ENCODE measurements at places on chromosomes 7 and 10. TPM values are rescaled to one million over a fixed set of nuclear protein-coding genes. Genes with fewer than 3 reads are reported as not detected.

The TLX1 gene
- not detected for polyA plus RNA-seq

The FASTK gene
- 47.4 TPM for polyA plus RNA-seq

GRCh38 chr10:75405598-75406461 lies 4.3 kb upstream of the ZNF503 start:
- DNase-seq: peak; percentile 29

GRCh38 chr7:111771638-111772037 lies 209.3 kb upstream of the IMMP2L start:
- DNase-seq: no peak

The PRR15 gene
- 0.19 TPM for polyA plus RNA-seq

DNA sequence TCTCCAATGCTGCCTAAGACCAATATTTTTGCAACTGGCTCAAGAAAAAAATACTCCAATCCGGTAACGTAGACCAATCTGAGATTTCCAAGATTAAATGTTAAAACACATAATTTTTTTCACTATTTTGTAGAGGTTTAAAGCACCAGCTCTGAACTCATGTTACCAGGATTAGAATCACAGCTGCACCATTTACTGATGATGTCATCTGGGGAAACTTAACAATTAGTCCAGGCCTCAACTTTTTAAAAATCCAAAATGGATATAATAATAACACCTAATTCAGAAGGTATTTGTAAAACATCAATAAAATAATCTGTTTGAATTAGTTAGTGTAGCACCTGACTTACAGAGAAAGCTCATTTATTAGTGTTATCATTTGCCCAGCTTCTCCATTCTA lies 14.4 kb downstream of the PON1 start:
- DNase-seq: no peak

The CACNB2 gene
- 2.9 TPM for polyA plus RNA-seq

DNA sequence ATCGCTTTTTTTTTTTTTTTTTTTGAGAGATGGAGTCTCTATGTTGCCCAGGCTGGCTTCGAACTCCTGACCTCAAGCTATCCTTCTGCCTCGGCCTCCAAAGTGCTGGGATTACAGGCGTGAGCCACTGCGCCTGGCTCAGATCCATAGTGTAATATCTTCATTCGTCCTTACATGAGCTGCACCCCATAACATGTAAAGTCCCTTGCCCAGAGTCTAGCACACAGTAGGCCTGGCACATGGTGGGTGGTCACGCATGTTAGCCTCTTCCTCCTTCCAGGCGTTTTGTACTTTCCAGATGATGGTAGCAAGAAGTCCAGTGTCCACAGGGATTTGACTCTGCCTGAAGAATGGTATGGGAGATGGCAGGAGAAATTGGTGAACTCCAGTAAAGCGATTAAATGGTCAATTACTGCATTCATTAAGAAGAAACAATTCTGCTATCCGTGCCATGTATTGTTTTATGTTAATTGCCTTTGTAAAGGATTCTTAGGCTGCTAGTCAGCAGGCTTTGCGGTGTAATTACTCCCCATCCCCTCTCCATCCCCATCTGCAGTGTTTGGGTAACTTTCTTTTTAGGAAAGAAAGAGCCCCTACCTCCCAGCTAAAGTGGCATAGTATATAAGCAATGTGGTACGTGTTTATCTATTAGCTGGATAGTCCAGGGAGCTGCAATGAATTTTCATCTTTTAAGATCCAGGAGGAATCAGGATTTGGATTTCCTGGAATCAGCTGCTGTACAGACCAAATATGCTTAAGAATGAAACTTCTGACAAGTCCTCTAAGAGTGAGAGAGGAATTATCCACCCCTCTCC lies 1.2 kb downstream of the TPST1 start:
- DNase-seq: peak; percentile 9

- no peak for DNase-seq
Measured at GRCh38 chr10:30594077-30594476, 35.5 kb downstream of the LYZL2 start.

GRCh38 chr7:27173956-27174873 lies at the start of gene HOXA10:
HOXA10 (minus strand) TSS chr7:27174320; CDS start chr7:27174306, 14 bp downstream.
- no peak for DNase-seq

The VWDE gene
- polyA plus RNA-seq: 0.93 TPM

DNA sequence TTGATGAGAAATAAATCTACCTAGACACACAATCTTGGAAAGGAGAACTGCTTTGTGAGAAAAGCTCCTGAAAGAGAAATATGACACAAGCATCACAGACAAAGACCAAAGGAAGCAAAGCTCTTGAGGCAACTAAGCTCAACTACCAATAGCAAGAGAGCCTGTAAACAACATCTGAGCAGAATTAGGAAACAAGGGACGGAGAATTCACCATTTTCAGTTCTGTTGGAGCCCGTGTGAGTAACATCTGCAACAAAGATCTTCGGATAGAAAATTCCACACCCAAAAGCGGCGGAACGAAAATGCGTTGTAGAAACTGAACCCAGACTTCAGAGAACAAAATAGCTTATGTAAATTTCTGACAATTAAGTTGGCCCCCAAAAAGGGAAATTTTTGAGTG lies 909.9 kb upstream of the MBL2 start:
- no peak for DNase-seq

The MYO3A gene
- polyA plus RNA-seq: 29.6 TPM

DNA sequence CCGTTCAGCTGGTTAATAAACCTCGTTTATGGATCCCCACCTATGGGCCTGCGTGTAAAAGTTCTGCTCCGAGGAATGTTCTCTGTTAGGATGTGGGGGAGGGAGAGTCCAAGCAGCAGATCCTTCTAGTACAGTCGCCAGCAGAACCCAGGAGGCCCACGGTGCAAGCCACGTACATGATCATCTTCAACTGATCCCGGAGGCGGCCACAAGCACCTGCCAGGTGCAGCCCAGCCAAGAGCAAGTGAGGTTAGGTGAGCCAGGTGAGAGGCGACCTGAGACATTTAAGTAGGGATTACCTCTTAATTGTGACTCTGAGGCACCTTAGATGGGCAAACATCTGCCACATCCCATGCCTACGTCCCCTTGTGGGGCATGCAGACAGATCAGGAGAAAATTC lies 18.0 kb upstream of the FGFR2 start:
- DNase-seq: no peak

DNA sequence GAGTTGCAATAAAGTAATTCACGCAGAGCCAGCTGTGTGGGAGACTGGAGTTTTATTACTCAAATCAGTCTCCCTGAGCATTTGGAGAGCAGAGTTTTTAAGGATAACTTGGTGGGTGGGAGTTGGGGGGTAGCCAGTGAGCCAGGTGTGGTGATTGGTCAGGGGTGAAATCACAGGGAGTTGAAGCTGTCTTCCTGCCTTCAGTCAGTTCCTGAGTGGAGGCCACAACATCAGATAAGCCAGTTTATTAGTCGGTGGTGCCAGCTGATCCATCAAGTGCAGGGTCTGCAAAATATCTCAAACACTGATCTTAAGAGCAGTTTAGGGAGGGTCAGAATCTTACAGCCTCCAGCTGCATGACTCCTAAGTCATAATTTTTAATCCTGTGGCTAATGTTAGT lies 3.3 kb upstream of the CYP51A1 start:
- no peak for DNase-seq

The OR2A42 gene
- not detected for polyA plus RNA-seq

DNA sequence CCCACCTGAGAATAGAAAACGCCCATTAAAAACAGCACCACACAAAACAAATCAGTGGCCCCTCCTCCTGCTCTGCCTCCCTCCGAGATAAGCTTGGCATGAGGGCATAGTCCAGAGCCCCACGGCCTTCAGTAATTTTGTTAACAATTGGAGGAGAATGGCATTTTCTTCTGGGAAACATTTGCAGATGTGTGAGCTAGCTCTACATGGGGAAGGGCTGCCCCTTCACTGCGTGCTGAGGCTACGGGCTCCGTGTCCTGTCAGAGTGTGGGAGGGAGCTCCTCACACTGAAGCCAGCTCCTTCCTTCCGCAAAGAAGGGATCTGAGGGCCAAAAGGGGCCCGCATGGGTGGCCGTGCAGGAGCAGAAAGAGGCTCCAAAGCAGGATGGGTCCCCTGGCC lies 15.2 kb downstream of the GRK5 start:
- no peak for DNase-seq

GRCh38 chr7:98866765-98867164 lies 3.0 kb downstream of the TMEM130 start:
- DNase-seq: no peak

GRCh38 chr7:101156866-101157589 lies 2.8 kb downstream of the AP1S1 start:
- no peak for DNase-seq

DNA sequence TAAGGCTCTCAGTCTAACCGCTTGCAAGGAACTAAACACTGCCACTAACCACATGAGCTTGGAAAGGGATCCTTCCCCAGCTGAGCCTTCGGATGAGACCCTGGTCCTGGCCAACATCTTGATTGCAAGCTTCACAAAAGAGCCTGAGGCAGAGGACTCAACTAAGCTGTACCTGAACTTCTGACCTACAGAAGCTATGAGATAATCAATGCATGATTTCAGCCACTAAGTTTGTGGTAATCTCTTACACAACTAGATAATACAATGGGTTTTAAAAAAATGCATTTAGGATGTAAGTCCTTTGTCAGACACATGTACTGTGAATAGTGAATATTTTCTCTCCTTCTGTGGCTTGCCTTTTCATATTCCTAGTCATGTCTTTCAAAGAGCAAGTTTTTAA lies 125.6 kb upstream of the RHEB start:
- DNase-seq: no peak

GRCh38 chr7:74289659-74290552 lies 699 bp downstream of the CLIP2 start:
- peak; percentile 44 for DNase-seq

The EBF3 gene
- polyA plus RNA-seq: 22.3 TPM

DNA sequence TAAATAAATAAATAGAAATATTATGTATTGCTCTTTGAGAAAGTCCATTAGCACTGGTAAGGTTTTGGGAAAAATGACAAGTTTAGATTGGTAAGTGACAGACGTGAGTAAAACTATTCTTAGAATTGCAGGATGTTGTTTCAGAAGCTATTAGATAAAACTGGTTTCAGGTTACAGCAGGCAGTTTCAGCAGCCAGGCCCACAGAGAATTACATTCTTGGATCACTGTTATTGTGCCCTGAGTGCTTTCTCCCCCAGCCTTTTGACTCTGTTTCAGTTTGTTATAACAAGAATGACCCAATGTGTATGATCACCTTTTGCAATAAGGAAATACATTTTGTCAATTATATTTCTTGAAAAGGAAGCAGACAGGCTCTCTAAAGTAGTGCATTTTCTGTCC lies 86.5 kb downstream of the DKK1 start:
- no peak for DNase-seq

The SEMA3E gene
- polyA plus RNA-seq: 0.31 TPM

The C10orf90 gene
- polyA plus RNA-seq: 9.6 TPM

DNA sequence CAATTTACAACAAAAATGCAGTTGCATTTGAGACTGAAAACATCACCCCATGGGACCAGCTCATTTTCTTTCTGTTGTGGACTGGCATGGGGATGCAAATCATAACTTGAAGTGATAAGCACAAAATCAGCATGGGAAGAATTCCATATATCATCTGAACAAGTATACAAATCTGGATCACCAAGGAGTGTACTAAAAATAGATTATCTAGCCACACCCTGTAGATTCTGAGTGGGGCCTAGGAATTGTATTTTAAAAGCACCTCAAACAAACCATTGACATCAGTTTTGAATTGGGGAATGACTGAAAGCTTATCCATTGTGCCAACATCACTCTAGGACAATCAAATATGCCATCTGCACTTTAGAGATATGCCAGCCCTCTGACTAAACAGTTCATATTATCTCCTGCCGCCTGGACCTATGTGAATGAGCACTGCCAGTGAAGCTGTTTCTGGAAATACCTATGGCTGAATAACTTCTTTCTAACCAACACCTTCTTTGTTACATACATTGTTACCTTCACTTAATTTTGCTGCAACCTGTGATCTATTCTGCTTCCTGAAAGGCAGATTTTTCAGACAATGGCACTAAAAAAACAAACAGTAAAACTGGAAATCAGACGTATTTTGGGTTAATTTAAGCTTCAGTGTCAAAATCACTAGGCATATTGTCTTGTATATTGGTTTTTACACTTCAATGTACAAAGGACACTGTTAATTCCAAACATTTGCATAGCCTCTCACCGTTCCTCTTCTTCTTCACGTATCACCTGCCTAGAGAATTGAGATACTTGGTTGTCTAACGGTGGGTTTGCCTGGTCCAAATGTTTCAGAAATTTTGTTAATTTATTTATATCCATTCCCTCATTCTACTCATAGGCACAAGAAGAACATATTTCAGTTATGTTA lies 42.4 kb upstream of the HGF start:
- no peak for DNase-seq

The DOCK1 gene
- 10.6 TPM for polyA plus RNA-seq

GRCh38 chr7:49159536-49159935 lies 235.2 kb downstream of the CDC14C start:
- DNase-seq: no peak

The IDI2 gene
- not detected for polyA plus RNA-seq

- DNase-seq: no peak
Measured at GRCh38 chr7:16271990-16272665, 149.2 kb downstream of the CRPPA start.

The CDK14 gene
- 13.5 TPM for polyA plus RNA-seq

The AKR1C4 gene
- not detected for polyA plus RNA-seq

DNA sequence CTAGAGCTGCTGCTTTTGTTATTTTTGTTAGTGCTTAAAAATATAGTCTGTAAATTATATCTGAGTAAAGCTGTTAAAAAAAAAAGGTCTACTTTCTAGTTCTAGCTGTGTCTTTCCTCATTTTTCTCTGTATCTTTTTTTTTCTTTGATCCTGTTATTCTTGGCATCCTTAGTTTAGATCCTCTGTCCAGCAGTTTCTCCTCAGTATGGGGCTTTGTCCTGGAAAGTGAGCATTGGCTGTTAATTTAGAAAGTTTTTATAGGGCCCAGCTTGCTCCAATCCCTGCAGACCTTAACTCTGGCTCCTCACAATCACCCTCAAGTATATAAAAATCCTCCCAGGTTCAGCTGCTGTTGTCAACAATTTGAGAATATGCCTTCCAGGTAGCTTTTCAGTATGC lies 23.5 kb downstream of the DDX50 start:
- DNase-seq: no peak

The SLC13A1 gene
- not detected for polyA plus RNA-seq

The TSPAN13 gene
- polyA plus RNA-seq: 49.7 TPM

DNA sequence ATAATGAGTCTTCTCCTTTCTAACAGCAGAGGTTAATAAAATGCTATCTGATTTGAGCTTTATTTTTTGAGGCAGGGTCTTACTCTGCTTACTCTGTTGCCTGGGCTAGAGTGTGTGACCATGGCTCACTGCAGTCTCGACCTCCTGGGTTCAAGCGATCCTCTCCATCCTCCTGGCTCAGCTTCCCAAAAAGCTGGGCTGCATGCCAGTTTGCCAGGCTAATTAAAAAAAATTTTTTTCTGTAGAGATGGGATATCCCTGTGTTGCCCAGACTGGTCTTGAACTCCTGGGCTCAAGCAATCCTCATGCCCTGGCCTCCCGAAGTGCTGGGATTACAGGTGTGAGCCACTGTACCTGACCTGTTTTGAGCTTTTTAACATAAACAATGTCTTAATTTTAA lies 56.7 kb downstream of the SCD start:
- DNase-seq: no peak

- DNase-seq: no peak
Measured at GRCh38 chr7:50353894-50354595, 49.5 kb downstream of the IKZF1 start.
